ENCODE measurements at places on chromosomes 5 and 9.
A peak's percentile ranks its signal among the peaks of the same experiment; 100 is the strongest.

DNA sequence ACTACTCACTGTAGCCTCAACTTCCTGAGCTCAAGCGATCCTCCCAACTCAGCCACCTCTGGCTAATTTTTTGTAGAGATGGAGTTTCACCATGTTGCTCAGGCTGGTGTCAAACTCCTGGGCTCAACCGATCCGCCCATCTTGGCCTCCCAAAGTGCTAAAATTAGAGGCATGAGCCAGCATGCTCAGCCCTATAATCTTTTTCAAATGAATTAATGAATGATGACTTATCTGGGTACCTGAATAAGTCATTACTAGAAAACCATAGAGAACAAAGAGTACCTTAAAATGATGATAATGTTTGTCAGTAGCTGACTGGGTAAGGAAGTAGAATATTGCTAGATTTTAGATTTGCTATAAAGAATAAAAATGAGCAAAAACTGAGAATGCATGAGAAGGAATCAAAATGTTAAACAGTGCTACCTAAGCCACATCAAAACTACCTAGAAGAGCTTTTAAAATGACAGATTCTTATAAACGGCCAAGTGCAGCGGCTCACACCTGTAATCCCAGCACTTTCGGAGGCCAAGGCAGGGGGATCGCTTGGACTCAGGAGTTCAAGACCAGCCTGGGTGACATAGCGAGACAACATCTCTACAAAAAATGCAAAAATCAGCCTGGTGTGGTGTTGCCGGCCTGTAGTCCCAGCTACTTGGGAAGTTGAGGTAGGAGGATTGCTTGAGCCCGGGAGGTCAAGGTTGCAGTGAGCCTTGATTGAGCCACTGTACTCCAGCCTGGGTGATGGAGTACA is 13.6 kb downstream of the FNBP1 start:
- no peak for DNase-seq

DNA sequence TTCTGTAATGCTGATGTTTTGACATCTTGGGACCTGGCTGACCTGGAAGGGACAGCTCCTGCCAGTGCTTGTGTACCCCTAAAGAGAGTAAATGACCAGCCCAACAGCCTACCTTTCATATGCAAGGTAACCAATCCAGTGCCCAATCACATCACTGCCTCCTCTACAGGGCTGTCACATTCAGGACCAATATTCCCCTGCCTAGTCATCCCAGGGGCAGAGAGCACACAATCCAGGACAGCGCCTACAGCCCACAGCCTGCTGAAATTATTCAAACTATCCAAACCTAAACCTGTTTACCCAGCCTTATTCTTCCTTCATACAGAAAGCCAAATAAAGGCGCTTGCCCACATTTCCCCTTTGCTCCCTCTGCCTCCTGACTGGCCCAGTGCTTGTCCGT is 284.1 kb downstream of the CTNND2 start:
- DNase-seq = no peak

DNA sequence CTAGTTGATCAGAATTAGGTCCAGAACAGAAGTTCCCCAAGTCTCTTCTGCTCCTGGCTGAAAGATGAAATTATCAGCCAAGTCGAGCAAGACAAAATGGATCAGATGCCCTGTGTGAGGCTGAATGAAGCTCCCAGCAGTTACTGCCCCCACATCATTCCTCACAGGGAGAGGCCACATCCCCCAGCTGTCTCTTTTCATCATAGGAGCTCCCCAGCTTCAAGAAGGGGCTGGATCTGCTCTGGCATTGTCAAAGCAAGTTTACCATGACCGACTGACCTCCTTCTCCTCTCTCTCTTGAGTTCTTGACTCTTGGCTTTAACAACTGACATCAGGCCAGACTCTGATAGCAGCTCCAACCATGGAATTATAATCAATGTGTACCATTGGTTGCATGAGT is 133.3 kb upstream of the RAD23B start:
- DNase-seq = no peak

DNA sequence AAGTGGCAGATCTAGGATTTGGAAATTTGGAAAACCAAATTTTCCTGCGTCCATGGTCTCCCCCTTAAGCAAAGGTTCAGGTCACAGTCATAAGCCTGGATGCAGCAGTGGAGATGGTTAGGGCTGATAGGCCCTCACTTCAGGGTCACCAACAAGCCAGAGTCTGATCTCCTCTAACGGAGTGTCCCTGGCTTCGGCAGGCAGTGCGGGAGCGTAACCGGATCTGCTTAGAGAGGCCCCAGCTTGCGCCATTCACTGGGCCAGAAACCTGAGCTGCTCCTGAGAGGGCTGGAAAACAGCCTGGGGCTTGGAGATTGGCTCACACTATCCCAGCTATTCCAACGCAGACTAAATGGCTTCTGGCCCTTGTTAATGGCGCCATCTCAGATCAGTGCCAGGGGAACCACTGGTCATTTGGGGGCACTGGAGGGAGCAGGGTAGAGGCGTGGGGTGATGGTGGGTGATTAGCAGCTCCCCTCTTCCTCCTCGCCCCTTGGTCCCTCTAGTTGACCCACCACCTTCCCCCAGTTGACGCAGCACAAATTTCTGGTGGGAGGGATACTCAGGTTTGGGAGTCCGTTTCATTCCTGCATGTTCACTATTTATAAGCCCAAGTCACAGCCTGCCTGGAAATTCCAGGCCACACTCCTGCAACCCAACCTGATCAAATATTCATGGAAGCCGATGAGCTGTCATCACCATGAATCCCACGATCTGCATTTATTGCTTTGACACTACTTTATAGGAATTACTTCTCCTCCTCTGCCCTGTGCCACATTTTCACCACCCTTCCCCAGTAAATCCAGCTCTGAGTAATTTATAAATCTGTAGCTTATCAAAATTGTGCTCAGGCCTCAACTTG is 134.6 kb upstream of the CPEB4 start:
- DNase-seq = peak; percentile 75

DNA sequence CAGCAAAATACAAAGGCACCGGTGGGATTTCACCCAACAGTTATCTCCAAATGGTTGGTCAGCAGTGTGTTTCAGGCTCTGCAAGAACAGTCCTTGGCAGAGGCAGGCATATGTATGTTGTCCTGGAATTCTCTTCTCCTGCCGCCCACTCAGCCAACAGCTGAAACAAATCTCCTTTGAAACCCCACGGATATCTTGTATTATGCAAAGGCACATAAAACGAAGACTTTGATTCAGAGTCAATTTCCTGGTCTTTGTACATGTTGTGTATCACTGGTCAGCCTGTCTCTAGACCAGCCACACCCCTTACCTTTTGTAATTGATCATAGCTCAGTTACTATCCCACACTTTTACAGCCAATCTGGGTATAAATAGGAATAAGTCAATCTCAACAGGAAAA is 29.2 kb downstream of the FREM1 start:
- no peak for DNase-seq

DNA sequence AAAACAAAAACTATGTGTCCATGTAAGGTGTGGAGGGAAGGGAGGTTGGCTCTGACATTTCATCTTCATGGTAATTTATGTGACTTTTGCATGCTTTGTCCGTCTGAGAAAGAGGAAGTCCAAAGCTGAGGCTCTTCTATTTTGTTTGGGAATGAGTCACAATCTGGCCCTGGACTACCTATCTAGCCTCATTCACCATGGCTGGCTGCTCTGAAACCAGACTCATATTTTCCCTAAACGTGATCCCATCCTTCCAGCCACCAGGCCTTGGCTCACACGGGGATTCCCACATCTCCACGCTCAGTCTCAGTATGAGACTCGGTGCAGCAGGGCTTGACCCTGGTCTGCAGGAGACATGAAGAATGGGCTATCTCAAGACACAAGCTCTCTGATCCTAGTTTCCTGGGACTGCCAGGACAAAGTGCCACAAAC is 672.8 kb downstream of the ACTL7B start:
- DNase-seq = no peak

- DNase-seq = no peak
Observed at GRCh38 chr9:130327070-130327780, 61.7 kb downstream of the HMCN2 start.

Measured in NCI-H1092 (cell line).